B cell (primary cell): ENCODE measurements at places on chromosomes 5 and 9.

GRCh38 chr5:89583534-89583933 is 700.5 kb upstream of the MEF2C start:
- DNase-seq = no peak

DNA sequence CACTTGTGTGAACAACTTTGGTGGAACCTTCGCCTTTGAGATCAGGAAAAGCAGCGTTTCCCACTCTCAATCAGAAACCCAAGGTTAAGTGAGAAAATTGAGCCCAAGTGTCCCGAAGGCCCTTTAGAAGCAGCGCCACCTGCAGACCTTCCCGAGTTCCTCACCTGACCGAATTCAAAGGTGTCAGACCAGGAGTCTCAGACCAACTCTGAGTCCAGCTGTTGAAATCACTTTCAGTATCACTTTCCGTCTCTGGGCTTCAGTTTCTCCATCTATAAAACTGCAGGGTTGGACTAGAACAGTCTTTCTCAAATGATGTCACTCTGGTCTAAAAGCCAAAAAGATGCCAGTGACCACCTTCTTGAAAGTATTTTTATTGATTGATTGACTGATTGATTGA is 31.7 kb upstream of the GRHPR start:
- DNase-seq = peak; percentile 79

GRCh38 chr5:169302491-169303118 is 1.7 kb upstream of the SLIT3 start:
- DNase-seq = peak; percentile 45

- DNase-seq = no peak
These were observed 45.6 kb downstream of the NNT start for GRCh38 chr5:43648499-43649124.

- DNase-seq = no peak
These were observed 45.0 kb downstream of the DBH start for GRCh38 chr9:133680976-133681657.

GRCh38 chr5:44388321-44389089 is 715 bp downstream of the FGF10 start:
- no peak for DNase-seq

GRCh38 chr5:113102121-113102531 is 125.5 kb downstream of the DCP2 start:
- DNase-seq = no peak

DNA sequence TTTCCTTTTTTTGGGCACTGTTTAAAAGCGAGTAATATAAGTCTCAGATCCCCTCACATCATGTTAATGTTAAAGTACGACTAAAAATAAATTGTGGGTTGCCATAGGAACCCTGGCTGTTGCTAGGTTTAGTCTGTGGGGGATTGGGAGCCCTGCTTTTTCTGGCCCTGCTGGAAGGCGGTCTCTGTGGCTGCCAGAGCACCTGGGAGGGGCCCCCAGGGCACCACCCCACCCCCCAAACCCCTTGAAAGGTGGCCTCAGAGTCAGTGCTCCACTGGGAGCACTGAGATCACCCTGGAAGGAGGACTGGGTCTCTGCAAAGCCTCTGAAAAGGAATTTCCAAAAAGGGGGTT is 66.2 kb upstream of the NEURL1B start:
- no peak for DNase-seq

DNA sequence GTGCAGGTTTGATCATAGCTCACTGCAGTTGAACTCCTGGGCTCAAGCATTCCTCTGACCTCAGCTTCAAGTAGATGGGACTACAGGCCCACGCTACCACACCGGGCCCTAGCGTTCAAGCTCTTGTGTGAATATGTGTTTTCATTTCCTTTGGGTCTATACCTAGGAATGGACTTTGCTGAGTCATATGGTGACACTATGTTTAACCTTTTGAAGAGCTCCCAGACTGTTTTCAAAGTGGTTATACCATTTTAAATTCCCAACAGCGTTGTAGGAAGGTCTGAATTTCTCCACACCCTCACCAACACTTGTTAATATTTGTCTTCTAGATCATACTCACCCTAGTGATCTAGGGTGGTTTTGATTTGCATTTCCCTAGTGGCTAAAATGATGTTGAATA is 33.5 kb downstream of the FAF2 start:
- no peak for DNase-seq

DNA sequence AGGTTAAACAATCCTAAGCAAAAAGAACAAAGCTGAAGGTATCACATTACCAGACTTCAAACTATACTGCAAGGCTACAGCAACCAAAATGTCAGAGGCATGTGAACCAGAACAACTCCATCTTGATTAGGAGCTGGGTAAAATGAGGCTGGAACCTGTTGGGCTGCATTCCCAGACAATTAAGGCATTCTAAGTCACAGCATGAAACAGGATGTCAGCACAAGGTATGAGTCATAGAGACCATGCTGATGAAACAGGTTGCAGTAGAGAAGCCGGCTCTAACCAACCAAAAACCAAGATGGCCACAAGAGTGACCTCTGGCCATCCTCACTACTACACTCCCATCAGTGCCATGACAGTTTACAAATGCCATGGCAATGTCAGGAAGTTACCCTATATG is 252.0 kb downstream of the RASEF start:
- DNase-seq = no peak

DNA sequence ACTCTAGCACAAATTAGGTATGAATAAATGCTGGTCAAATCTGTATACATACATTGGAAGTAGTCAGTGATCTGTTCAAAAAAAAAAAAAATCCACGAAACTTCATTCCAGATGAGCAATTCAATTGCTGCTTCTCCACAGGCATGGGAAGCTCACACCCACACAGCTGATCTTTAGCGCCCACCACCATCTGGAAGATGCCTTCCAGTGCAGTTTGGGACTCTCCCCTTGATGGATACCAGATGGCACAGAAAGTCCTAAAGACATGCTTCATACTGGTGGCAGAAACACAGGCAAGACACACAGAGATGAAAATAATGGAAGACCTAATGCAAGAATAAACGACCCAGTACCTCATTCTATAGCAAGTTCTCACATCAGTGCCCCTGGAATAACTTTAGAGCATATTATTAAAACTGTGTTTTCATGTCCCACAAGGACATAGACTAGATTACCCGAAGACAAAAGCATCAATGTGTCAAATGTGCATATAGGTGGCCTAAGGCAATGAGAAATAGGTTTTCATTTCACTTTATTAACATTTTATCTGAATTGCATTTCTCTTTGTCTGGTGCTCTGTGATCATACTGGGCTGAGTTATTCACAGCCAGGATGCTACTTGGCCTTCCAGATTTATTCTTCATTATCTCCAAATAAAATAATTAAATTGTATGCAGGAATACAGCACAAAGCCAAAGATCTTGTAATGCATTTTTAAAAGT is 135.4 kb upstream of the TAS2R1 start:
- DNase-seq = no peak

GRCh38 chr9:114678795-114679194 is 3.2 kb downstream of the TEX48 start:
- DNase-seq = no peak

DNA sequence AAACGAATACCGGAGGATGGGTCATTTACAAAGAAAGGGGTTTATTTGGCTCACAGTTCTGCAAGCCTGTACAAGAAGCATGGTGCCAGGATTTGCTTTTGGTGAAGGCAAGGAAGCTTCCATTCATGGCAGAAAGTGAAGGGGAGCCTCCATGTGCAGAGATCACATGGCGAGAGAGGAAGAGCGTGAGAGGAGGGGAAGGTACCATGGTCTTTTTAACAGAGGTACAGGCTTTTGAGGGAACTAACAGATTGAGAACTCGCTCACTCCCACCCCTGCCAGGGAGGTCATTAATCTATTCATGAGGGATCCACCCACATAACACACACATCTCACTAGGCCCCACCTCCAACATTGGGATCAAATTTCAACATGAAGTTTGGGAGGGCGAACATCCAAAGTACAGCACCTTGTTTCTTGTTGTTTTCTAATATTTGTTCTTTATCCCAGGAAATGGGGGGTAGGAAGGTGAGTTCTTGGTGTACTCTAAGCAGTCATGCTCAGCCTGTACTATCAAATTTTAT is 18.5 kb downstream of the TMC1 start:
- no peak for DNase-seq

DNA sequence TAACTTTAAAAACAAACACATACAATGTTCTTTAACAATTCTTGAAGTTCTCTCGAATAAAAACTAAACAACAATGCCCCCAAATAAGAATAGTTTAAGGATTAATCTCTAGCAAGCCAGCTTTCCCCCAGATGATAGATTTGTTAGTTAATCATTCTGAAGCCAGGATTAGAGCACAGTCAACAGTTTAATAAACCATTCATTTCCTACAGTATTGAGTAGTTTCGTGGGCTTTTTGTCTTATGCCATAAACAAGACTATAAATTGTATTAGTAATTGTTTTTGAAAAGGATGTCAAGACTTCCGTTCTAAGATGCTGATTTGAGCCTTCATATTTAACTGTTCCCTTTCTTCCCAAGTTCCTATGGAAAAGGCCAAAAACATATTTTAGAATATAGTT is 136.6 kb downstream of the PIK3R1 start:
- DNase-seq = no peak

- no peak for DNase-seq
These were observed 146.8 kb downstream of the PAPPA start for GRCh38 chr9:116300360-116300870.

DNA sequence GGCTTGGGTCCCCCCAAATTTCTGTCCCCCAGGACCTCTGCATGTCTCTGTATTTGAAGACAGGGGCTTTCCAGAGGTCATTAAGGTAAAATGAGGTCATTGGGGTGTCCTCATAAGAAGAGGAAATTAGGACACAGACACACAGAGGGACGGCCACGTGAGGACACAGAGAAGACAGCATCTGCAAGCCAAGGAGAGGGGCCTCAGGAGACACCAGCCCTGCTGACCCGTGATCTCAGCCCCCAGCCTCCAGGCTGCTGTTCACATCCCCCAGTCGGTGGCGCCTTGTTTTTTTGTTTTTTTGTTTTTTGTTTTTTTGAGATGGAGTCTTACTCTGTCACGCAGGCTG is 1.2 kb upstream of the CCDC183 start:
- no peak for DNase-seq

GRCh38 chr9:117636681-117637080 is 67.5 kb upstream of the TLR4 start:
- no peak for DNase-seq

DNA sequence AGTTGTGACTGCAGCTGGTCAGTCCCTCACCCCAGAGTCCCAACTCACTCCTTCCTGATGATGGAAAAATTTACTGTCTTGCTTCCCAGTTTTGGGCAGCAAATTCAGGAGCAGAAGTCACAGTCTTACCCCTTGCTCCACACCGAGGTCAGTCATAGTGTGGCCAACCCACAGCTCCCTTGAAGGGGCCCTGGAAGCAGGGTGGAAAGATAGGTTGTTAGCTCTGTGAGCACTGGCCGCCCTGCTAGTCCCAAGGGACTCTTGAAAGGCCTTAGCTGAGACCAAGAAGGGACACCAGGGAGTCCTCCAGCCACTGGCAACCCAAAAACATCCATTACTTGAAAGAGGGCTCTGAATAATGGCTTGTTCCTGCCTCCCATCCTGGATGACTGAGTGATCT is 40.0 kb downstream of the GSN start:
- DNase-seq = no peak

GRCh38 chr5:167993771-167994170 is 297.7 kb upstream of the WWC1 start:
- DNase-seq = peak; percentile 2

- DNase-seq = peak; percentile 30
These were observed 17.4 kb downstream of the HAUS6 start for GRCh38 chr9:19085295-19085694.

DNA sequence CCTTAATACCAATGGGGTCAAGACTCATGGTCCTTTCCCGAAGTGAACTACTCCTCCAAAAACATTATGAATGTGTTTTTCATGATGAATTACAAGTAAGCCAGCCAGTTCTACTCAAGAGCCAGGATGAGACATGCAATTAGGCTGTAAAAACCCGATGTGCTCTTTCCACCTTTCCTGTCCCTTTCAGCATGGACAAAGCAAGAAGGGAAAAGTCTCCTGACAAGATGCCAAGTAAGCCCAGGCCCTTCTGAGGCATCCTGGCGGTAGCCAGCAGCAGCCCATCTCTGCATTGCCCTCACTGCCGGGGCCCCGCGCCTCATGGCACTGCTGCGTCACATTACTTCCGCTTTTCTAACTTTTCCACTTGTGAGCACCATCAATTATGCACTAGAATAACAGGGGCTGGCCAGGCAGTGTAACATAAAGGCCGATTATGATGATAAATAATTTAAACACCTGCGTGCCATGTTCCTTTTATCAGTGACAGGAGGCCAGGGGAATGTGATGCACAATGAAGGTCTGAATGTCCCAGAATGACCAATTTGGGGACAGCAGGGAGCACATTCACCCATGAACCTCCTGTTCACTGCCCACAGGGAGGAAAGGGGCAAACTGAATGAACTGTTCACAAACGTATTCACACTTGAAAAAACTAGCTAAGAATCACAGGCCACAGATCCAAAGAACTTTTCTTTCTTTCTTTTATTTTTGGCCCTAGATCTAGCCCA is 37.4 kb downstream of the EFNA5 start:
- no peak for DNase-seq

DNA sequence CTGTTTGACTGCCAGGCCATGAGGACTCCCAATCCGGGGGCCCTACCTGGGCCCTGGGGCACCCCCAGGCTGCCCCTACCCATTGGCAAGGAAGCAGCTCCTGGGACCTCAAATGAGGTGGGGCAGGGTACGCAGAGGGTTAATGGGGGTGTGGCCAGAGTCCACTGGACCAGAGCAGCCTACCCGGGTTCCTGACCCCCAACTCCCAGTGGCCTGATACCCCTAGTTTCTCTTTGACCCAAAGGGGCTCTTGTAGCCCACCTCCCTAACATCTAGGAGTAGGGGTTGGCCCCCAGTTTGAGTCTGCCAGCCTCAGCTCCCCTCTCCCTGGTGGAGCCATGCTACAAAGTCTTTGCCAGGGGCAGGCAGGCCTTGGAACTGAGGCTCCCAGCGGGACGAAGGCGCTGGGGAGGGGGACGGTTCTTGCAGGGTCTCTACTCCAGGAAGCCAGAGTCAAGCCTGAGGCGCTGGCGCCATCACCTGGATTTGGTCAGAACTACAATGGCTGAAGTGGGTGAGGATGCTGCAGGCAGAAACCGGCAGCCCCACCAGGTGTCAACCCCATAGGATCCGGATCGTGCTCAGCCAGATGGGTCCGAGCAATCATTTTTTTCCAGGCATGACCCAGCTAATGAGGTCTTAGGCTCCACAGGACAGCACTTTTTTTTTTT is 8.4 kb upstream of the CERCAM start:
- peak; percentile 46 for DNase-seq

DNA sequence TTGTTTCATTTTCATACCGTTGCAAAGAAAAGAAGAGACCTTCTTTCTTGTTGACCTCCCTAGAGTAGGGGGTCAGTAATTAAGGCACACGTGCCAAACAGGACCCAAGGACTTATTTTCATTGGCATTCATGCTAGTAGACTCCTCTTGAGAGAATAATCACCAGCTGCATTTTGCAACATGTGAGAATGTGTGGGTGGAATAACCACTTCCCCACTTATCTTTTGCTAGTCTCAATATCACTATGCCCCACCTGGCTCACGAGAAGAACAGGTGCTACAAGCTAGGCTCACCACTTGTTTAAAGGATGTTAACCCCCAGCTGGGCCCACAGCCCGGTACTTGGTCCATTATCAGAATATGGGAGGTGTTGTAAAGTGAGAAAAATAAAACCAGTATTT is 460.7 kb upstream of the MEF2C start:
- peak; percentile 74 for DNase-seq

- DNase-seq = no peak
These were observed 3.3 kb downstream of the SLC46A2 start for GRCh38 chr9:112887381-112887780.
